ENCODE measurements at places on chromosomes 11 and 22.

DNA sequence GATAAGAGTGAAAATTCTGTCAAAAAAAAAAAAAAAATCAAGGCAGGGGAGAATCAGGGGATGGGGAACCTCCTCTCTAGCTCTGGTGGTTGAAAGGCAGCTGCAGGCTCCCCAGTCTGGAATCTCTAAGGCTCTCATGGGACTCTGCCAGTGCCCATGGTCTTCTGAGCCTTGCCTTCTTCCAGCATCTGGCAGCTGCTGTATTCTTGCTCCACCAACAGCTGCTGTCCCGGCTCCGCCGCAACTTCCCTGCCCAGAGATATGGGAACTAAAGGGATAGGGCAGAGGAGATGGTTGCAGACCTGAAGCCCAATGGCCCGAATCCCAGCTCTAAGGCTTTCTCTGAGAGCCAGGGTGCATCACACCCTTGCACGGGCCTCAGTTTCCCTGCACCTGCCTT is 49.5 kb upstream of the PHF21B start:
- DNase-seq: no peak

GRCh38 chr11:66976028-66976467 is 944 bp downstream of the C11orf86 start:
- DNase-seq: no peak

DNA sequence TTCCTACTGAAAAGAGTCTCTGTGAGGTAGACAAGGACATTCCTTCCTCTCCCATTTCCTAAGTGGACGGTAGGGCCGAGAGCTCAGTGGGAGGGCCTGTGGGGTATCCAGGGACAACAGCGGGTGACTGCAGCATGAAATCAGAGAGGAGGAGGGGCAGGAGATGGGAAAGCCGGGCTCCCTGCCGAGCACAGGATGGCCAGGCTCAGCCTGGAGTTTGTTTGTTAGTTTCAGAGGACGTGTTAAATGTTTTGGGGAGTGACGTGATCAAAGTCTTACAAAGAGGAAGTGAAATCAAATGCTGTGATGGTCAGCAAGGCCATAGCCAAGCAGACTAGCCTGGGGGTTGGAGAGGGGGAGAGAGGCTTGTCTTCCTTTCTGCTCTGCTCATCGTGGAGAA is 152.7 kb downstream of the ADAMTS15 start:
- DNase-seq: no peak

GRCh38 chr11:72030472-72031045 is 31.9 kb downstream of the IL18BP start:
- DNase-seq: no peak

DNA sequence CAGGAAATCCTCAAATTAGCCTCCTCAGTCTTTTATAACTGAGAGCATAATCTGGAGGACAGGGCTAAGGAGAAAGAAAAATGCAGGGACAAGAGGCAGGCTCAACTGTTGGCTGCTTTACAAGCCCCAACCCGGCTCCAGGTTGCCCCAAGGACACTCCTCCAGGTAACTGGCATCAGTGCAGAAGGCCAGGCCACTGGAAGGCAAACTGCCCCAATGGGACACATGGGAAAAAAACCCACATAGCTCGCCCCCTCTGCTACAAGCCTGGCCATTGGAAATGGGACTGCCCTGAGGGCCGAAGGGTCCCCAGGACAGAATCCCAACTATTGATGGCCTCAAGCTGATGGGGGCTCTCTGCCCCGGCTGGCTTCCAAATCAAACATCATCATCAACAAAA is 17.9 kb upstream of the FBLN1 start:
- no peak for DNase-seq

- DNase-seq: no peak
Observed at GRCh38 chr11:102429226-102429625, 23.3 kb downstream of the TMEM123 start.

DNA sequence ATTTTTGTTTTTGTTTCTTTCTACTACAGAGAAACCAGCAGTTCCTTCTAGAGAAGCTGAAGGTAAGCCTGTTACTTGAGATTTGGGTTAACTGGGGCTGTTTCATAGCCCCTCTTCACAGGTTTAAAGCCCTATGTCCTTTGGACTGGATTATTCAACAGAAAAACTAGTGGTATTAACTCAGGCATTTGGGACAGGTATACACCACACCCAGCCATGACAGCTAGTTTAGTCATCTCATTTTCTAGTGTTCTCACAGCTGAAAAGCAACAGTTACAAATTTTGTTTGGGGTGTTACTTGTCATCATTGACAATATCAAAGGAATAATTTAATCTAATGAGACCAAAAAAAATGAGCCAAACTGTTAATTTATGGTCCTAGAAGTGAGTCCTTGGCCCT is 14.0 kb downstream of the LAYN start:
- DNase-seq: no peak

GRCh38 chr22:39873965-39874364 is 19.6 kb downstream of the ENTHD1 start:
- DNase-seq: no peak

DNA sequence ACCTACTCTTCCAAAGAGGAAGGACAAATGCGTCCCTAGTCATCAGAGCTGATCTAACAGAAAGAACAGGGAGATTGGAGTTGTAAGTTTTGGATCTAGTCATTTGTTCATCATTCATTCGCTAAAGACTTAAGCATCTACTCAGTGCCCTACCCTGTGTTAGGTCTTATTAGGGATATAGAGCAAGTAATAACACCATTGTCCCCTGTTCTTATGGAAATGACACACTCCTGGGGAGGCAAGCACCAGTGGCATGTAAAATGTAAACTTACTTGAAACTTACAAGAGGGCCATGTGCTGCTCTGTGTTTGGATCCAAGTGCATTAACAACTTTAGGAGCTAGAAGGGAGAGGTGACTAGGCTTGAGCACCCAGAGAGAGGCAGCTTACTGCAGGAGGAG is 61.9 kb downstream of the P4HA3 start:
- DNase-seq: no peak

GRCh38 chr11:1555713-1556153 is 16.3 kb downstream of the DUSP8 start:
- no peak for DNase-seq

DNA sequence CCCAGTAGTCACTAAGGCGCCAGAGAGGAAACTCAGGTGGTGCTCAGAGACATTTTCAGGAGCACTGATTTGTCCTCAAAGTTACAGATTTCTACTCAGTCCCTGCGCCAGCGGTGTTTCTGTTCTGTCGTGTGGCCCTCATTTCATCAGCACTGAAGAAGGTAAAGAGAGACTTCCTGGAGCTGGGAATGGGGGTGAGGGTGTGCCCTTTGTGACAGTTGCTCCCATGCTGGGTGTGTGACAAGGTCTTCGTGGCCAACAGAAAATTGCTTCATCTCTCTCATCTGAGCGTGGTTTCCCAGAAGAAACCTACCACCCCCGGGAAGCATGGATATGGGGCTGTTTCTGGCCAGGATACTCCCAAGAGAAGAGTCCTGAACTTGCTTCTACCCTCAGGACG is 2.0 kb upstream of the PPARA start:
- DNase-seq: no peak

GRCh38 chr11:47329431-47329986 is 23.0 kb downstream of the MYBPC3 start:
- no peak for DNase-seq

DNA sequence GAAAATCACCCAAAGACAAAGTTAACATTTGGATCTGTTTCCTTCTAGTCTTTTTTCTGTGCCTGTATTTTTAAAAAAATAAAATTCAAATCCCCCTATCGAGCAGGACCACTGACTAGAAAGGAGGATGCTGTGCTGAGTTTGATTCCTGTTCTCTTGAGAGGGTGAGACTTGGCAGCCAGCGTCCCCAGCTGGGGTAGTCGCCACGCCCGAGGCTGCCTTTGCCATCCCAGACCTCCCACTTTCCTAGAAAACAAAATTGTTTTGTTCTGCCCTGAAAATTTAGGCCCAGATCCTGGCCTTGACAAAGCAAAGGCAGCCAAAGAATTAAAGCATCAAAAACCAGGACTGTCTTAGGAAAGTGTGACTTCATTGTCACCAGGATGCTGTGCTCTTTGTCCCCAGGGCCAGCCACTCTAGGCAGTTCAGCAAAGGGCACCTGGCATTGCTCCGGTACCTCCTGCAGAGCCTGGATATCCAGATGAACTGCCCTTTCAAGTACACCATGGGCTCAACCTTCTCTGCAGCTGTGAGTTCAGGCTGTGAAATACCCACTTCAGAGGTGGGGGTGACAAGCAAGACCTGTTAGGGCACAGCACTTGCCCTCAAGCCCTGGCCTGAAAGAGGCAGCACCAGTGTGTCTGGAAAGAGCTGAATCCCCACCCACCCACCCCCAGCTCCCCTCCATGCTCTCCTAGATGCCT is 44.6 kb downstream of the KCNQ1OT1 start:
- no peak for DNase-seq

DNA sequence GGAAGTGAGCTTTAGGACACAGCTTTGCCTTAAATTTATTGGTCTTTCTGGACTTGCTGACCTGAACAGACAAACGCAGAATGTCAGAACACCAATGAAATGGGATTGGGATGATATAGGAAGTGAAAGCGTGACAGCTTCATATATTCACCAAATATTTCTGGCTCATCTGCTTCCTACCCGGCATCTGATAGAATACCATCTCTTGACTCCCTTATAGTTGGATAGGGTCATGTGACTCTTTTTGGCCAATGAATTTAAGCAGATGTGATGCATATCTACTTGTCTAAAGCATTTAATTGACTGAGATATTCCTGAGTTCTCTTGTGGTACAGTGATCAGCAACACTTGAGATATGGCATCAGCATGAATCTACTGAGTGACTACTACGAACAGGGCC is 2.5 kb upstream of the CAPRIN1 start:
- DNase-seq: no peak

- DNase-seq: no peak
Observed at GRCh38 chr22:49449377-49449776, 378.3 kb downstream of the BRD1 start.

DNA sequence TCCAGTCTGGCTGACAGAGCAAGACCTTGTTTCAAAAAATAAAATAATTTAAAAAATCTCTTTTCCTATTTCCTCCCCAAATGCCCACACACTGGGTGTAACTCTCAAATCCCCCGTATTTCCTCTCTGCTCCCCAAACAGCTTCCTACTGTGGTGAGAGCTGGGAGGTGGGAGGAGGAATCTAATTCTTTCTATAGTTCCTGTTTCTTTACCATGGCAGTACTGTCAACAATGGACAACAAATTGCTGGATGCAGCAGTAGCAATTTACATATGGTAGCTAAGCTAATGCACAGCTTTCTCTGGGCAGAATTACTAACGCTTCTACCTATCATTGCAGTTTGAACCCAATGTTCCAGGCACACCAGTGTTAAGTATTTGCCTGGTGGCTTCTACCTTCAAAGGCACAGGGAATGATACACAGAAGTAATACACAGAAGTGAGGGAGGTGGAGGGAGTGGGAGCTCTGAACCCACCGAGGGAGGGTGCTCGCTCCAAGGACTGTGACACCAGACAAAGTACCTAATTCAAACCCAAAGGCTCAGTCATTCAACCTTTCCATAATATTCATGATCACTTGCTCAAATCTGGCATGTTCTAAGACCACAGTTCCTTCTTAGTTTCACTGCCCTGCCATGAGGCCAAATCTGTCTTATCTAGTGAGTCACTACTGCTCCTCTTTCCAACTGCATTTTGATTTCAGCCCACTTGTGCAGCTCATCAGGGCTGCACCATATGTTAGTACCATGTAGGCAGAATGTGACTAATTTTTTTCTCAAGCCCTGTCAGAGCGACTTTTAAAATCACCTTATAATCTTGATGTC is 37.9 kb downstream of the CELF1 start:
- DNase-seq: no peak

GRCh38 chr11:116948391-116948790 is 111.0 kb upstream of the APOA1 start:
- no peak for DNase-seq

GRCh38 chr11:83568516-83568915 is 282.3 kb upstream of the CCDC90B start:
- DNase-seq: no peak

- DNase-seq: no peak
Observed at GRCh38 chr11:117144477-117145392, 648 bp downstream of the PAFAH1B2 start.

GRCh38 chr22:25202290-25202921 is 2.7 kb downstream of the CRYBB3 start:
- DNase-seq: no peak

Measured in activated T-helper 1 cell treated with Interleukin-2 at 50 U/mL for 16 hours (primary cell).